ENCODE measurements at places on chromosomes 5 and 9.

DNA sequence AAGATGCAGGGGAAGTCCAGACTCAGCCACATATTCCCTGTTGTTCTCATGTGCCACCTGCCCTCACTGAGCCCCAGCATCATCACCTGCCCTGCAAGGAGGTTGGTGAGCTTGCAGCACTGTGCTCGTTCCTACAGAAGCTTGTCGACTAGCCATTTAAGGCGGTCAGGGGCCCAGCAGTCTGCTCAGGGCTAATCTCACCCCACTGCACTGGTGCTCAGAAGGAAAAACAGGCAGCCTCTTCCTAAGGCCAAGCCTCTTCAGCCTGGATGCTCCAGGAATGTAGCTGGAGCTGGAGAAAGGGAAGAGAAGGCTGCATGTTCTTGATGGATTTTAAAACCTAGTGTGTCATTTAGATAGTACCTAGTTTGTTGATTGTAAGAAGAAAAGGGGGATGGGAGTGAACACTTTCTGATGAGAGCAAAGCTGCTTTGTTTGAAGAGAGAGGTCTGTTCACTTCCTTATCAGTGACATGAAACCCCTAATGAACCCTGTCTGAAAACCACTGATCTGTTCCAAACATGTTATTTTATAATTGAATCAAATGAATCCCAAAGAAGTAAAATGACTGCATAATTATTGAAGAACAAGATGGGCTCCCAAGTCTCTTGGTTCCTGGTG is 10.6 kb upstream of the ASPN start:
- DNase-seq: no peak

GRCh38 chr9:136083558-136084062 is 11.5 kb downstream of the NACC2 start:
- no peak for DNase-seq

- DNase-seq: no peak
These were observed 8.8 kb downstream of the C9orf50 start for GRCh38 chr9:129612123-129612522.

DNA sequence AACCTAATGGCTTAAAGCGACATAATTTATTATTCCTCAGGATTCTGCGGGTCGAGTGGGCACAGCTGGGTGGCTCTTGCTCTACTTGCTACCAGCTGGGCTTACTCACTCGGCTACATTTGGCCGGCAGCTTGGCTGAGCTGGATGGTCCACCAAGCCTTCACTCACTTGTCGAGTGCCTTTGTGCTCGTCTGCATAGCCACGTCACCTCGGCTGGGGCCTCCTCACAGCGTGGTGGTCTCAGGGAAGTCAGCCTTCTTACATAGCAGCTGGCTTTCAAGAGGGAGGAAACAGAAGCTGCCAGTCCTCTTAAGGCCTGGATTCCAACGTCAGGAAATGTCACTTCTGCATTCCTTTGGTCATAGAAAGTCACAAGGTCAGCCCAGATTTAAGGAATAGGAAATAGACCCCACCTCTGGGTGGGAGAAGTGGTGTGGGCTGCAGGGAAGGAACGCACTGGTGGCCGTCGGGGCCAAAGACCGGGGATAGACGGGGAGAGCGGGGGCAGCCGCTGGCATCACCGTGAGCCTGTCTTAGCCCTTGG is 75.1 kb upstream of the RUFY1 start:
- no peak for DNase-seq

DNA sequence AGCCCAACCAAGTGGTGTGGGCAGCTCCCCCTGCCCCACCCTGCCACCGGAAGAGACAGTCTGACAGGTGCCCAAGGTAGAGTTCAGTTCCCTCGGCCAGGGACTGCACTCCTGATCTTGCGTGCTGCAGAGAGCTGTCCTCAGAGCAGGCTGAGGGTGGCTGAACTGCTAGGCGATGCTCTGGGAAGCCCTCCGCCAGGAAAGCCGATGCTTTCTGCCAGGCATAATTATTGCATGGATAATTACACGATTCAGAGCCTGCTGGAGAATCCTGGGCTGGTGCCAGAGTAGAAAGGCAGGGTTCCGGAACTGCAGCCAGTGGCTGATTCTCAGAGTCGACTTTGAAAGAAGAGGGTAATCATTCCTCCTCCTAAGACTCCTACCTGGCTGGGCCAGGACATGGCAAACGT is 19.3 kb downstream of the KCNIP1 start:
- no peak for DNase-seq

GRCh38 chr5:38323645-38324295 is 65.4 kb downstream of the EGFLAM start:
- no peak for DNase-seq

- DNase-seq: no peak
These were observed 15.3 kb downstream of the MYMK start for GRCh38 chr9:133509179-133510083.

- DNase-seq: no peak
These were observed 407.4 kb downstream of the BRINP1 start for GRCh38 chr9:118961857-118962256.

GRCh38 chr5:1052641-1053390 is 44.2 kb downstream of the NKD2 start:
- no peak for DNase-seq

GRCh38 chr5:122009436-122009835 is 47.7 kb downstream of the SRFBP1 start:
- DNase-seq: no peak

GRCh38 chr5:158212917-158213316 is 354.0 kb upstream of the CLINT1 start:
- DNase-seq: no peak

DNA sequence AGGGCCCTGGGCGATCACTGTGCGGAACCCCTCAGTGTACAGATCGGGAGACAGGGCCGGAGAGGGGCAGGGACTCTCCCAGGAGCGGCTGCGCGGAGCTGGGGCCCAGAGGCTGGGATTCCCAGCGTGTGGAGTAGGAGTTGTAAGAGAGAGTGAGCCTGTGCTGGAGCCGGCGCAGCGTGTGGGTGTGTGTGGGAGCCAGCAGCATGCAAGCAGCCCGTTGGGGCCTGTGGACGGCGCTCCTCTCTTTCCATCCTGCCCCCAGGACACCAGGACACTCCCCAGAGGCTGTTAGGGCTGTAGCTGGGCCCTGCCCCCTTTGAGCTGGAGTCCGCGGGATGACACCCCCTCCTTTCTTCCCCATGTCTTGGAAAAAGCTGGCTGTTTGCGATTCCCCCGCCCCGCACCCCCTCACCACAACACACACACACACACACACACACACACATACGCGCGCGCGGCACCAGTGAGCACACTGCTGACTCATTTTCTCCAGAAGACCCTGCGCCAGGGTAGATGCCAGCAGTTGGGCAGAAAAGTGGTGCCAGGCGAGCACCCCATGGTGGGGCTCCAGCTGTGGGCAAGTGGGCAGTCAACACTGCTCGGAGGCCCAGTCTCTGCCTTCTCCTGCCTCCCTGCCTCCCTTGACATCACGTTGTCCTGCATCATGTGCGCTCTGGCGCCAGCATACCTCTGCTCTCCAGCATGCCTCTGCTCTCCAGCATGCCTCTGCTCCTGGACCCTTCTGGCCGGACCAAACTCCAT is 1.5 kb downstream of the COL27A1 start:
- DNase-seq: no peak

GRCh38 chr9:109742776-109743348 is 37.1 kb upstream of the PALM2AKAP2 start:
- DNase-seq: no peak

DNA sequence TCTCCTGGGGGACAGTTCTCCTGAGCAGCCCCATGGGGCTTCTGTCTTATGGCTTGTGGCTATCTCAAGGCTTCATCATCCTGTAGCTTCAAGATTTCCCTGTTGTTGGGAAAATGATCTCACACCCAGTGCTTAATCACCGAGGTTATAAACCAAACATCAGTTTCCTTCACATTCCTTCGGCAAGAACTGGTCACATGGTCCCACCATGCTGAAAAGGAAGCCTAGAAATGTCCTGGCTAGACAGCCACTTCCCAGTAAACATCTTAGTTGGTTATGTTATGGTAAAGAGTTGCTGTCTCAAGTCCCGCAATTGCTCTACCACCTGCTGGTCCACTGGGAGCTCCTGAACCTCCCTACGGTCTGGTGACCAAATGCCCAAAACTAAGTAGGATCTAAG is 66.0 kb downstream of the RAB3C start:
- DNase-seq: no peak

DNA sequence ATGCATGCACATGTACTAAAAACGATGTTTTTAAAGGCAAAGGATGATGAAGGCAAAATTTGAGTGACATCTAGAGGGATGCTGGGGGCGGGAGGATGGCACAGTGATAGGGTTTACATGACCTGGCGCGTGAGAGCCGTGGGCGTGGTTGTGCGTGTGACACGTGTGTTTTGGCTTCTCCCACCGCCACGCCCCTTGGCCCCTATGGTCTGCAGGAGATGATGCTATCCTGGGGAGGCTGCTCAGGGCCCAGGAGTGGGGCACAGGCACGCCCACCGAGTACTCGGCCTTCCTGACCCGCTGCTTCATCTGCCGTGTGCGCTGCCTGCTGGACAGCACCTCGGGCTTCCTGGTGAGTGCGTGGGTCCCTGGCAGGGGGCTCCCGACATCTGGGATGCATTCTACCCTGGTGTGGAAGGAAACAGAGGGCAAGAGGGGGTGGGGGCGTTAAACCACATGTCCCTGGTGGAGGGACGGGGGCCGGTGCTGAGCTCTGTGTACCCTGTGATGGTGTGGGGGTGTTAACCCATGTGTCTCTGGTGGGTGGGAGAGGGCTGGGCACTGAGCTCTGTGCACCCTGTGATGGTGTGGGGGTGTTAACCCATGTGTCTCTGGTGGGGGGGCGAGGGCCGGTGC is 19.2 kb upstream of the EXOC3 start:
- DNase-seq: no peak

GRCh38 chr9:85054017-85054416 is 384.5 kb downstream of the NTRK2 start:
- DNase-seq: no peak

- no peak for DNase-seq
These were observed 5.9 kb upstream of the LARS1 start for GRCh38 chr5:146188358-146188757.

DNA sequence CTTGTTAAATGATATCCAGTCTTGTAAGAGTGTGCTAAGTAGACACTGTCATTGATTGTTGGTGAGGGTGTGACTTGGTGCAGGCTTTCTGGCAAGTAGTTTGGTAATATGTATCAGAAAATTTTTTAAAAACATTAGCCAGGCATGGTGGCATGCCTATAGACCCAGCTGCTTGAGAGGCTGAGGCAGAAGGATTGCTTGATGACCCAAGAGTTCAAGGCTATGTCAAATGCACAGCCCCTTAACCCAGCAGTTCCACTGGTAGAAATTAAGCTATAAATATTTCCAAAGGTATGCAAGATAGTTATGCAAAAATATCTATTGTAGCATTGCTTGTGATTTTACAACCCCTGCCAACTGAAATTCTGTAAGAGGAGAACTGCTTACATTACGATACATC is 24.2 kb downstream of the ZBTB43 start:
- DNase-seq: no peak

- DNase-seq: no peak
These were observed 174.4 kb downstream of the SLIT3 start for GRCh38 chr5:169126481-169127021.

GRCh38 chr5:113162208-113162607 is 185.6 kb downstream of the DCP2 start:
- DNase-seq: no peak

GRCh38 chr5:96173366-96173765 is 211.7 kb upstream of the ELL2 start:
- no peak for DNase-seq

- DNase-seq: no peak
These were observed 456.8 kb downstream of the DMAC1 start for GRCh38 chr9:7342736-7343135.

- DNase-seq: no peak
These were observed 473.7 kb downstream of the ARHGEF28 start for GRCh38 chr5:74099538-74100267.

GRCh38 chr9:136921718-136922117 is 22.8 kb downstream of the FBXW5 start:
- no peak for DNase-seq

- DNase-seq: no peak
These were observed 13.7 kb downstream of the ADAMTSL1 start for GRCh38 chr9:18487611-18488010.

DNA sequence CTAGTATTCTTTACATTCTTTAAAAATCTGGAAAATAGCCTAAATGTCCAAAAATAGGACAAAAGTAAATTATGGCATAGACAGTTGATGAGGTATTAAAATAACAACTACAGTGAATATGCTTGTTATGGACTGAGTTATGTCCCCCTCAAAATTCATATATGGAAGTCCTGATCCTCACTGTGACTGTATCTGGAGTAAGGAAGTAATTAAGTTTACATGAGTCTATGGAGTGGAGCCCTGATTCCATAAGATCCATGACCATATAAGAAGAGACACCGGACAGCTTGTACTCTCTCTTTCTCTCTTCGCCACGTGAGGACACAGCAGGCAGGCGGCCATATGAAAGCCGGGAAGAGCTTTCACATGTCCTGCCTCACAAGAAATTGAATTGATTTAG is 28.6 kb upstream of the C5orf58 start:
- no peak for DNase-seq

GRCh38 chr5:179259731-179260323 is 85.4 kb downstream of the ADAMTS2 start:
- DNase-seq: no peak

- no peak for DNase-seq
These were observed 28.1 kb downstream of the SLC22A4 start for GRCh38 chr5:132322266-132322665.

GRCh38 chr9:120434532-120434931 is 145.4 kb downstream of the CDK5RAP2 start:
- no peak for DNase-seq

DNA sequence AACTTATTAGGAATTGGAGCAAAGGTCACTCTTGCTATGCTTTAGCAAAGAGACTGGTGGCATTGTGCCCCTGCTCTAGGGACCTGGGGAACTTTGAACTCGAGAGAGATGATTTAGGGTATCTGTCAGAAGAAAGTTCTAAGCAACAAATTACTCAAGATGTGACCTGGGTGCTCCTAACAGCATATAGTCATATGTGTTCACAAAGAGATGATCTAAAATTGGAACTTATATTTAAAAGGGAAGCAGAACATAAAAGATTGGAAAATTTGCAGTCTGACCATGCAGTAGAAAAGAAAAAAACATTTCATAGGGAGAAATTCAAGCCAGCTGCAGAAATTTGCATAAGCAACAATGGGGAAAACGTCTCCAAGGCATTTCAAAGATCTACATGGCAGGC is 68.3 kb downstream of the SEMA5A start:
- no peak for DNase-seq

DNA sequence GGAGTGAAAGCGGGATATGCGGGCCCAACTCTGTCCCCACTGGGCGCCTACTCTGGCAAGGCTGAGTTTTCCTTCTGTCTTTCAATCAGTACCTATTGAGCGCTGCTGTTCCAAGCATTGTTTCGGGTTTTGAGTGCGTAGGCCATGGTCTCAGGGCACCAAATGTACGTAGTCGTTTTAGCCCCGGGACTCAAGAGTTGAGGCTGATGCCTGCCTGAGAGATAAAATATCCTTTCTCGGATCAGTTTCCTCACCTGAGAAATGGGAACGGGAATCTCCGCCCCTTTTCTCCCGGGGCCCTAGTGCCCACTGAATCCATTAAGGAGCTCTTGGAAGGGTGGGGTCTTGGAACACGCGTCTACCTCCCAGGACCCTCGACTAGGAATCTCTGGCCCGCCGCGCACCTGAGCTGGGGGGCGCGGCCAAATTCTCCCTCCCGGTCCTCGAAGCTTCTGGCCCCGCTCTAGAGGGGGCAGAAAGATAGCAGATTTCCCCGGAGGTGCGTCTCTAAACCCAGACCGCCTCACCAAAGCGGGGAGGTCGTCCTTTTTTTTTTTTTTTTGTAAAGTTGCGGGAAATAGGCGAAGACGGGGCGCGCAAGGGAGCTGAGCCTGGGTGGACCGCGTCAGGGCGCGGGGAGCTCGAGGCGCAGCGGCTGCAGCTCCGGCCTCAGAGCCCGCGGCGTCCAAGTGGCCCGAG is 494 bp upstream of the CXXC5 start:
- DNase-seq: no peak

GRCh38 chr5:133990396-133990795 is 14.4 kb downstream of the VDAC1 start:
- no peak for DNase-seq
